Mucosa of gallbladder (tissue), 1 donor: ENCODE measurements at places on chromosomes 2 and 18. TPM values are rescaled to one million over a fixed set of nuclear protein-coding genes. Genes with fewer than 3 reads are reported as not detected.

Gene CCL20
- 1.0 TPM for total RNA-seq

Gene ERLEC1
- total RNA-seq: 50.5 TPM

Gene MTERF4
- total RNA-seq: 32.7 TPM

DNA sequence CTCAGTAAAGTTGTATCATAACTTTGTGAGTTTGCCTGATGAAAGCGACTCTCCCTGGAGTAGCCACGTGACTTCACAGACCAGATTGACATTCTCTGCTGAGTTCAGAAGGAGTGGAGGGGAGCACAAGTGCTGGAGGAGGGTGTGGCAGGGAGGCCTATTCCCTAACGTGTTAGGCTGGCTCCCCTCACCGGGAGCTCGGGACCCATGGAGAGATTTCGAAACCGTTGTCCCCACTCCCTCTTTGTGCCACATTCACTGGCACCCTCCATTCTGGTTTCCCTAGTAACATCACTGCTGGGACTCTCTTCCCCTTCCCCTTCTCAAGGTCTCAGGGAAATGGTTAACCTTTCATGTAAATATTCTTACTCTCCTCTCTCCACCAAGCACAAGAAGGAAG is 279.9 kb downstream of the ALPK2 start:
- no peak for DNase-seq

DNA sequence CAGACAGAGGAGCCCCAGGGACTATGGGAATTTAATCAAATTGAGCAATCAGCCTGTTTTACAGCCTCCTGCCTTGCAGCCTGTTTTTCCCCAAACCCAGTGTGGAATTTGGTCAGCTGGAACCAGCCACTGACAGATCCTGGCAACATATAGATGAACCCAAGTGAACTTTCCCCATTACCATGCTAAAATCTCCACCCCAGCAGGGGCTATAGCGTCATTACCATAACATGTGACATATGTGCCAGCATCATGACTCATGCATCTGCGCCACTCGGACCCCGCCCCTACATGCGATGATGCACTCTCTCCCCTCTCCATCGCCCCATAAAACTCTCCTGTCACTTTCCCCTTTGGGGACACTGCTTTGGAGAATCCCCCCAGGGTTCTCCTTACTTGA is 17.3 kb upstream of the FEZ2 start:
- DNase-seq: no peak

DNA sequence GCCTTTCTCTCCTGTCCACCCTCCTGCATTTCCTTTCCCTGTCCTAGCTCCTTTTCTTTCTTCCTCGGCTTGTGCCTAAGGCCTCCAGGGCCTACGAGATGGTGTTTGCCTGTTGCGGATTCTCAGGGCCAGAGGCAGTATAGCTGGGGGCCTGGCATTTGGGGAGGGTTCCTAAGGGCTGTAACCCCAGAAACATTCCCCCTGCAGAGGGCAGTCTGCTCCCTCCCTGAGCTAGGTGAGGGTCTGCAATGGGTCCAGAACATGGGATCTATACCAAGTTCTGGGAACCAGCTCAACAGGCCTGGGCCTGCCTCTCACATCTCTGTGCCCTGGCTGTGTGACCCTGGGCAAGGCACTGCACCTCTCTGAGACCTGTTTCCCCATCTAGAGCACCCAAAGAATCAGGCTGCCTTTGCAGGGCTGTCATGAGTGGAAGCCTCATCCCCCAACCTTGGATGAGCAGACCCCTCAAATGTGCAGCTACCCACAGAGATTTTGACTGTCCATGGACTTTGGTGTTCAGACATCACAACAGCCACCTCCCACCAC is 97.5 kb downstream of the GLI2 start:
- no peak for DNase-seq
